Stimulated activated CD4-positive, alpha-beta T cell treated with anti-CD3 and anti-CD28 coated beads, Interleukin-1b, Interleukin-23, amount 100 ng/mL, for 48 hours (primary cell): ENCODE measurements at places on chromosomes 4 and X.
A peak's percentile ranks its signal among the peaks of the same experiment; 100 is the strongest.

DNA sequence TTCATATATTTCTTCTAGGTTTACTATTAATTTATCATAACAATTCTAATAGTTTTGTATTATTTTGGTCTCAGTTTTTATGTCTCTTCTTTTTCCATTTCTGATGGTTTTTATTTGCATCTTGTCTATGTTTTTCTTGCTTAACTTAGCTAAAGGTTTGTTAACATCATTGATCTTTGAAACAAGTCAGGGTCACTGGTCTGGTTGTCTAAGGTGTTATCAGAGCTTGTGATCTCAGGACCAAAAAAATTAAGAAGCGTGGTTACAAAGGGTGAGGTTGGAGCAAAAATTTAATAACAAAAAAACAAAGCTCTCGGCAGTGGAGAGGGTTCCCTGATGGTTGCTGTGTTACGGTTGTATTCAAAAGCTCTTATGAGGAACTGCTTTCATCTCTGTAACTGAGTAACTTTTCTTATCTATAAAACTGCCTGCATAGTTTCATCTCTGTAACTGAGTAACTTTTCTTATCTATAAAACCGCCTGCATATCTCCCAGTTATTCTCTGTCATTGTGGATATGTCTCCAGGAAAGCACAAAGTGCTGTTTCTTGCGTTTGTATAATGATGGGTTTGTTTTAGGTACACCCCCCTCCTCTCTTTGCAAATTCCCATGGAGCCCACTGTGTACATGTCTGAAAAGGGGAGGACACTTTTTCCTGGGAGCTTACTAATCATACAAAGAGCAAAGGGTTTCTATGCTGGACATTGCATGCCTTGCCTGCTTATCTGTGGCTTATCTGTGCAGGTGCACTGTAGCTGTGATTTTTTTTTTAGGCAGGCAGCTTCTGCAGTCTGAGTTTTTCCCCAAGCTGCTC is 62.4 kb upstream of the UGT2B15 start:
- no peak for DNase-seq

DNA sequence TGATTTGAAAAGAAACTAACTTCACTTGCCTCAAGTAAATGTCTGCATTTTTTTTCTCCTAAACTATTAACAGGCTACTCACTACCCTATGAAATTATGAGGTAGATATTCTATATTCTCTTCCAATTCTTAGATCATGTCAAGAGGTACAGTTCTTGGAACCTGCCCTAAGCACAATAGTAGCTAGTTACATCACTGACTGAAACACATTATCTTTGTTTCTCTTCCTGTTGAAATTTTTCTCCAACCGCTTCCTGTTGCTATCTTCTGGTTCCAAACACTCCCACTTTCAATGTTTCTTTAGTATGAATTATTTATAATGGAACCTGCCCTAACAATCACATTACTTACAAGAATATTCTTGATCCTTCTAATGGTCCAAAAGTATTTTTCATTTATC is 5.0 kb upstream of the BANK1 start:
- DNase-seq: no peak

GRCh38 chrX:115561605-115562479 is 868 bp downstream of the PLS3 start:
- DNase-seq: peak; percentile 1

GRCh38 chr4:177726111-177726510 is 283.9 kb upstream of the AGA start:
- DNase-seq: no peak

DNA sequence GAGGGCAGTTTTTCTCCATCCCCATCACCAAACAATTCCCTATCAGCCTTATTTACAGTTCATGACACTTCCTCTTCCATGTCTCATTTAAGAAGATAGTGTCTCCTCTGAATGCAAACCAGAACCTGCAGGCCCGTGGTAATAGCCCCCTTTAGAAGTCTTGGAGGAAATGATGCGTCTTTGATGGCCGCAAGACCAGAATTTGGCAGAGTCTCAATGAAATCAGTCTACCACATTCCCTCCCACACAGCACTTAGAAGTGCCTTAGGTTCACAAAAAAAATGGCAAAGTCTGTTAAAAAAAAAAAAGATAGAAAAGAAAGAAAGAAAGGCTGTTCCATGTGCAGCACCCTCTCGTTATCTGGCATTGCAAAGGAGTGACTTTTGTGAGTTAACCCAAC is 2.1 kb upstream of the KDR start:
- no peak for DNase-seq

DNA sequence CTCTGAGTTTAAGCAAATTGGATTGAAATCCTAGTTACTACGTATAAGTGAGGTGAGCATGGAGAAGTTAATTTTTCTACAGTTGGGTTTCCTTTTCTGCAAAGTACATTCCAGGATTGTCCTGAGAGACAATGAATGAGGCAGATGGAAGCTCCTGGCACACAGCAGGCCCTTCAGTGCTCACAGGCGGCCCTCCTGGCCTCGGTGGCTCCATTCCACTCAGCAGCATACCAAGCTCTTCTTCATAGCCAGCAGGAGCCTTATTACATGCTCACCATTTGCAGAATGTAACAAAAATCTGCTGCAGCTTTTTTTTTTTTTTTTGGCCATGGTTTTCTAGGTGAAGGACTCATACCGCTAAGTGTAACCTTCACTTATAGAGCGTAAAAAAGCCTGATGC is 113.2 kb upstream of the FAM9B start:
- DNase-seq: no peak

DNA sequence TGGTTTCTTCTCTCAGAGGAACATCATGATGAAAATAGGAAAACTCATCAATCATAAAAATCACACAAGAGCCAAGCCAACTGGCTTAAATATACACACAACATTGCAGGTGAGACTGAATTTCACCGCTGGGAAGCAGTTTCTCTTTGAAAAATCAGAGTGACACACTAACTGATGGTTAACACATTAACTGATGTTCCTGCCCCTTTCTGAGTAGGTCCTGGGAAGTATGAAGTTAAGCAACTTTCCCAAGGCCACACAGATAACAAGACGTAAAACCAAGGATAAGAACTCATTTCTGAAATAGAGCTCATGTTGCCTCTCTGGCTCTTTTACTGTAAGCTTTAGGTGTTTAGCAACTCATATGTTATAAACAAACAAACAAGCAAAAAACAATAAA is 813.7 kb upstream of the HS3ST1 start:
- no peak for DNase-seq

DNA sequence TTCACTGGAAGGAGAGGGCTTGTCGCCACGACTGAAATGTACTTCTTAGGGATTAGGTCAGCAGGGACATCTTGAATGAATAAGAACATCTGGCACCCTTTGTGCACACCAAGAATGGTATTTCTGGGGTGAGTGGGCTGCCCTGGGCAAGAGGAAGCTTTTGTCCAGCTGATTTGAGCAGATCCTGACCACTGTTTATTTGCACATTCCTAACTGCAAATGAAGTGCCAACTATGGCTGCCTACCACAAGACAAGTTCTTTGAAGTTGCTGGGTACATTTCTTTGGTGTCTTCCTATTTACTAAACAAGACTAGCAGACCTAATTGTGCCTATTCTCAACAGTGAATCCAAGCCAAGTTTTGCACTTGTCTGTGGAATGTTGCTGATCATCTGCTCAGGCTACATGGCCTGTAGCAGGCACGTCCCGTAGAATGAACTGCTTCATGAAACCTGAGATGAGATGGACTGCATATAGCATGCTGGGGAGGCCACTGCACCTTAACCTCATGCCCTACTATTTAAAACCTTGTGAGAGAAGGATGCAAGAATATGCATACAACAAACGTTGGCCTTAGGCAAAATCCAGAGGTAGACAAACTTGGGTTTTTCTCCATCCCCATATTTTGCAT is 45.0 kb downstream of the PIR start:
- no peak for DNase-seq

DNA sequence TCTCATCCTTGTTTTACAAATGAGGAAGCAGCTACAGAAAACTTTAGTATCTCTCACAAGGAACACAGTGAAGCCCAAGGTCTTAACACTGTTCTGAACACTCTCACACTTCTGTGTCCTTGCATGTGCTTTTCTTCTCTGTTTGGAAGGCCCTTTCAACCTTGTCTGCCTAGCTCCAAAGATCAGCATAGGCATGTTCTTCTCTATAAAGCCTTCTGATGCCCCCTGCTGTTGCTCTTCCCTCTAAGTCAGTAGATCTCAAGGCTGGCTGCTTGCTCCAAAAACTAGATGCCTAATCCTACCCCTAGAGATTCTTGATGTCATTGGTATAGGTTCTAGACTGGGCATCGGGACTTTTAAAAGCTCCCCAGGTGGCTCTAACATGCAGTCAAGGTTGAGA is 5.9 kb downstream of the APOO start:
- DNase-seq: peak; percentile 3

GRCh38 chr4:189374176-189374575 is 566.5 kb upstream of the FRG1 start:
- DNase-seq: no peak

DNA sequence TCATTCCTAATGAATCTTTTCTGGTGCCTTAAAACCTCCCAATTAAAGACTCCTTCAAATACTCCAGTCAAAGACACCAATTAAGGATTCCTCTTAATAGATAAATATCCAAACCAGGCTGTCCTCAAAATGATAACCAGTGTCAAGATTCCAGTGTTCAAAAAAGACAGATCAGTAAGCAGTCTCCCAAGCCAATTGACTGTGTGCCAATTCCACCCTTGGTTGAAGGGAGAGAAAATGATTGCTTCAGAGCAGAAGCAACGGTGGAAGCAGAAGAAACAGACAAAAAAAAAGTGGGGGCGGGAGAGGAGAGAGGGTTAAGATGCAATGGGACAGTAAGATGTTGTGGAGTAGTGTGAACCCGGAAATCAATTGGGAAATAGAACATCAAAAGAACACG is 216.0 kb upstream of the FTHL17 start:
- no peak for DNase-seq

GRCh38 chrX:120014354-120015130 is 62.9 kb downstream of the RHOXF2B start:
- DNase-seq: no peak

DNA sequence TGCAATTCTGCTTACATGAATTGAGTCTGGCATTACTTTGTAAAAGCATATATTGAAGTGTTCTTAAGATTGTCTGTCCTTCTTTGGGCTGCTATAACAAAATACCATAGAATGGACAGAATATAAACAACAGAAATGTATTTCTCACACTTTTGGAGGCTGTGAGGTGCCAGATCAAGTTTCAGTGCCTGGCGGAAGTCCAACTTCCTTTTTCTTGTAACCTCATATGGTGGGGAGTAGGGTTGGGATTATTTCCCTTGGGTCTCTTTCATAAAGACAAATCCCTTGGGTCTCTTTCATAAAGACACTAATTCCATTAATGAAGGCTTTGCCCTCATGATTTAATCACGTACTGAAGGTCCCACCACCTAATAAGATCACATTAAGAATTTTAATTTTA is 199.3 kb upstream of the GRID2 start:
- no peak for DNase-seq

GRCh38 chrX:118459494-118459893 is 36.1 kb upstream of the DOCK11 start:
- no peak for DNase-seq

- no peak for DNase-seq
Measured at GRCh38 chr4:109912706-109913595, at the start of gene EGF. Gene EGF, plus strand, starts transcription at chr4:109912883. Its CDS starts 453 bp downstream, at chr4:109913336.

DNA sequence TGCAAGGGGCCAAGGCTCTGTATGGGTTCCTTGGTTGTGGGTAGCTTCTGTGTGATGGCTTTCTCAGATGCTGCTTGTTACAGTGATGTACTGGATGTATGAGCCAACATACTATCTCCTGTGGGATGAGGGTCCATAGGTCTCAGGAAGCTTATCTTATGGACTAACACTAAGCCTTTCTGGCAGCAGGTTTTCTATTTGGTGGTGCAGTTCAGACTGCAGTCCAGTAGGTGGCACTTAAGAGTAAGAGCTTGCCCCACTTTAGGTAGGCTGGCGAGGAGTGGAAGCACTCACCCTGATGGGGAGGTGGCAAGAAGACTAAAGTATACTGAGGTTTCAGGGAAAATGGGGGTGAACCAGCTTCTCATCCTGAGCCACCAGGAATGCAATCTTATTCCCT is 306.7 kb upstream of the MAOA start:
- peak; percentile 16 for DNase-seq

GRCh38 chr4:168630445-168631187 is 133.8 kb downstream of the PALLD start:
- no peak for DNase-seq

GRCh38 chrX:119706616-119707015 is 13.6 kb upstream of the SEPTIN6 start:
- no peak for DNase-seq

DNA sequence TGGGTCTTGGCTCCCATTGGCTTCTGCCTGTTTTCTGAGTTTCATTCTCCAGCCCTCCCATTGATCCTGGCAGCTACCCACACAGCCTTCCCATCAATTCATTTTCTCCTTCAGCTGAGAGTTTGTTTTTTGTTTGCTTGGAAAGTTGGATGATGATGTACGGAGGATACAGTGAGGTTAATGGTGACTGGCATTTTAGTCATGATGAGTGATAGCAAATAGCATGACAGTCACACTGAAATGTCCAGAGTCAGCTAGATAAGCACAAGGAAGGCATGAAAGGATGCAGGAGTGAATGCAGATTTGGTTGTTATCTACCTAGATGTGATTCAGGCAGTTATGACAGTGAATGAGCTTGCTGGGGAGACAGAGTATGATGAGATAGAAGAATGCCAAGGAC is 30.6 kb upstream of the LCORL start:
- no peak for DNase-seq

- DNase-seq: no peak
Measured at GRCh38 chr4:130077275-130077674, 981.3 kb downstream of the C4orf33 start.

DNA sequence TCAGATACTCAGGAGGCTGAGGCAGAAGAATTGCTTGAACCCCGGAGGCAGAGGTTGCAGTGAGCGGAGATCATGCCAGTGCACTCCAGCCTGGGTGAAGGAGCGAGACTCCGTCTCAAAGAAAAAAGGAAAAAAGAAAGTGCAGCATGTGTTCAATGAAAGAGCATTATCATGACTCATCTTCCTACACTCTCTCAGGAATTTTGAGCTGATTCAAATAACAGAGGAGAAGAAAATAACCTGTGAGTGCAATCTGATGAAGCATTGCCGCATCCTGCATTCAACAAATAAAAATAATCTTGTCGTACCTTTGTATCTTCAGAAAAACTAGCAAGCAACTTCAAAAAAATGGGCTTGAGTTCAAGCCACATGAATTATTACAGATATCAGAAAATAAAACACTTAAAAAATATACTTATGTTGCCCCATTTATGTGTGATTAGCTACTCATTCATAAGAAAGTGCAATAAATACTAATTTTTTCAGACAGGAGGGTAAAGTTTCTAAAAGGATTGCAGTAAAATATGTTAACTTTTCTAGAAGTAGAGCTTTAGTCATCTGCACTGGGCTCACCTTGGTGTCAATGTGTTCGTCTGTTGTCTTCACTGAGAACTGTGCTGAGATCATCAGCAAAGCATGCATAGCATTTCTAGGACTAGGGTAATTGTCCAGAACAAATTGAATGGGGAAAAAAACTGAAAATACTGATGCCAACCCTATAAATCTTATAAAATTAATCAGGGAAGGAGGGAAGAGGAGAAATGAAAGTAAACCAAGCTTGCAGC is 90.4 kb upstream of the VCX3B start:
- DNase-seq: no peak

GRCh38 chr4:73593631-73594241 is 26.5 kb downstream of the RASSF6 start:
- no peak for DNase-seq
